CD4-positive, alpha-beta T cell (primary cell): ENCODE measurements at places on chromosomes 4 and X. TPM values are rescaled to one million over a fixed set of nuclear protein-coding genes. Genes with fewer than 3 reads are reported as not detected.

GLRA3 gene
- total RNA-seq, result not detected

NSUN7 gene
- total RNA-seq, result 0.39 TPM

SASH3 gene
- 69.0 TPM for total RNA-seq

MAGEB18 gene
- total RNA-seq, result not detected

TGIF2LX gene
- total RNA-seq, result not detected

CXCR3 gene
- 22.0 TPM for total RNA-seq

SSX3 gene
- total RNA-seq, result not detected

FGF13 gene
- total RNA-seq, result not detected

MEPE gene
- not detected for total RNA-seq

DDX53 gene
- total RNA-seq, result not detected

CASP6 gene
- total RNA-seq, result 5.5 TPM

ASB12 gene
- not detected for total RNA-seq

TAF7L gene
- not detected for total RNA-seq

GCNA gene
- 1.7 TPM for total RNA-seq

TEX13B gene
- total RNA-seq, result not detected

NOX1 gene
- not detected for total RNA-seq

POU3F4 gene
- total RNA-seq, result not detected
